ENCODE measurements at places on chromosomes 5 and 9.

DNA sequence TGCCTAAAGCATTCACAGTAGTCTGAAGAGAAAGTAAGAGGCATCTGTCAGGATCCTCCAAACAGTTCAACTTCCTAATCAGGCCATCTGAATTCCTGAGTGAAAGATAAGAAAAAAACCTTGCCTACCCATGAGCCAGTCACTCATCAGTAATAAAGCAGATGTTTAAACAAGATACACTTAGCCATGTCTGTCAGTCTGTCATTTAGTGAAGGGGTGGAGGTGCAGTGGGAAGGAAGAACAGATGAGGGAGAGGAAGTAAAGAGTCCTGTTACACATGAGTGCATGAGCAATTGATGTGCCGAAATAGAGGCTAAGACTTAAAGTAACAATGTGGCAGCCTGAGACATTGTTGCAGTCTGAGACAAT is 29.9 kb upstream of the DMRTA1 start:
- no peak for DNase-seq

DNA sequence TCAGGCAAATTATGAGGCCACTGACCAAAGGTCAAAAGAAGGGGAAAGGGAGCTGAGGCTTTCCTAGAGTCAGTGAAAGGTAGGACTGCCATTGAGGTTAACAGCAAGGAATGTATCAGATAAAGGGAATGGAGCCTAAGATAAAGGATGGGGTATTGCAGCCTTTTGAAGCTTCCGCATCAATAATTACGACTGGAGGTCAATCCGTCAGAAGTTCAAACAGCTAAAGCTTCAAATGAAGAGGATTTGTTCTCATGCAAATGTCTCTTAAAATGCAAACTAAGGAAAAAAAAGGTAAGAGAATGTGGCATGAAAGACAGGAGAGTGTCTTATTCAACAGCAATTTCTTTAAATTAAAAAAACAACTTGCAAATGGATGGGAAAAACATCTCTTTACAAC is 341.1 kb upstream of the RGMB start:
- no peak for DNase-seq

DNA sequence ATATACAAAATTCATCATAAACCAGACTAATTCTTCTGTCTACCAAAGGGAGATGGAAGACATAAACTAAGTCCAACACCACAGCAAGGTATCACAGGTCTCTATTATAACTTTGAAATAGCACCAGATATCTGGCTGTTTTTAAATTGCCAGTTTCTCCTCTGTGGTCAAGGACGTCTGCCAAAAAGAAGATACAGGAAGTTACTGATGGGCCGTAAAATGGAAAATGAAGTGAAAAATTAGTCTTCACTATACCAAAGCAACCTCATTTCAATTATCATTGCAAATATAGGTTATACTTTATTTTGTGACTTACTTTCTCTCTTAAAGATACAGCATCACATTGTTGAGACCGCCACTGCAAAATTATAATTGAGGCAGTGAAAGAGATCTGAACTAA is 225.5 kb downstream of the NDUFS4 start:
- no peak for DNase-seq

DNA sequence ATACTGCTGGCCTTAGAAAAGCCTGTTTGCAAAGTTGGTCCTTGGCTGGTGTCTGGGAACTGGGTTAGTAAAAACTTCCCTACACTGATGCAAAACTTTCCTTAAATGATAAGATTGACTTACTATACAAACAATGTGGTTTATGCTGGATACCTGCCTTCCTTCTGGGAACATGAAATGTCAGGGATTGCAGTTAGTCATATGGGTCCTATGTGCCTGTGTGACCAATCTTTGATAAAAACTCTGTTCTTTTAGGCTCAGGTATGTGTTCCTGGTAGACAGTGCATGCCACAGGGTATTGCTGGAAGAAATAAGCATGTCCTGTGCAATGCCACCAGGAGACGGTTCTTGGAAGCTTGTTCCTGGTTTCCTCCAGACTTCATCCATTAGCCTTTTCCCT is 173.3 kb downstream of the RMI1 start:
- no peak for DNase-seq

GRCh38 chr5:3027185-3027865 is 275.8 kb upstream of the IRX2 start:
- no peak for DNase-seq

DNA sequence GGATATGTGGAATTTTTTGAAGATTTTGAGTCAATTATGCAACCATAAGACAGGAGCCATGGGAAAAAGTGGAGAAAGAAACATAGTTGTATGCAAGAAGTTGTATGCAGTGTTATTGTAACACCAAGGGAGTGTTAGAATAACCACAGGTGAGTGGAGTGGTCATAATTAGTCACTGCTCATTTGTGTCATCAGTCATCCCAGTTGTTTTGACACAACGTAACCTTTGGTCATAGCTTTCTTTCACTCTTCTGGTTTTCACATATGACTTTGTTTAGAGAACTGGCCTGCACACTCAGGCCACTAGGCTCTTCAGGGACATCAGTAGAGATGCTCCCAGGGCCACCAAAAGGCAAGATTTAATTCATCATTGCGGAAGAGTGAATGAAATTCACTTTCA is 158.7 kb upstream of the HMHB1 start:
- DNase-seq: no peak

- DNase-seq: no peak
Observed at GRCh38 chr9:114114364-114114763, 15.3 kb upstream of the KIF12 start.

- no peak for DNase-seq
Observed at GRCh38 chr5:126124706-126125345, 298.4 kb upstream of the GRAMD2B start.

DNA sequence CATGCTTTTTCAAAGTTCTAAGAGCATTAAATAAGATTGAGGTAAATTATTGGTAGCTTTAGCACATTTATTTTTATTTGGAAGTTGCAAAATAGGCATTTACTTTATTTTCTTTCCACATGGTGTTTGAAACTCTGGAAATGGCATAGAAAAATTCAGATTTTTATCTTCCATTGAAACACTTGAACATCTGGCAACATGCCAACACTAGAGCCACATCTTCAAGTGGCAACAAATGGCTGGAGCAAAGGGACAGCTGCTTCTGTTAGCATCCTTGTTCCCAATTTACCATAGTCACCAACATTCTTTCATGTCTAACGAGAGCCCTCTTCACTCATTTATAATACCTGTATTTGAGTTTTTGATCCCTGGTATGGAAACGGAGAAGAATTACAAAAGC is 539.9 kb downstream of the ZNF608 start:
- no peak for DNase-seq

GRCh38 chr9:98977246-98977714 is 33.6 kb downstream of the COL15A1 start:
- no peak for DNase-seq

DNA sequence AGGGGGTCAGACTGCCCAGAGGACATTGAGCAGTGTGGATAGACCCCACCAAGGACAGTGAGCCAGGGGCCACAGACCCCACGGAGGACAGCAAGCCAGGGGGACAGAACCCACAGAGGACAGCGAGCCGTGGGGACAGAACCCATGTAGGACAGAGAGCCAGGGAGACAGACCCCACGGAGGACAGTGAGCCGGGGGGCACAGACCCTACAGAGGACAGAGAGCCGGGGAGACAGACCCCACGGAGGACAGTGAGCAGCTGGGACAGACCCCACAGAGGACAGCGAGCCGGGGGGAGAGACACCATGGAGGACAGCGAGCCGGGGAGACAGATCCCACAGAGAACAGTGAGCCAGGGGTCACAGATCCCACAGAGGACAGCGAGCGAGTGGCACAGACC is 3.4 kb upstream of the ZDHHC11 start:
- no peak for DNase-seq

- DNase-seq: peak; percentile 29
Observed at GRCh38 chr5:83474161-83474796, 2.7 kb downstream of the VCAN start.

DNA sequence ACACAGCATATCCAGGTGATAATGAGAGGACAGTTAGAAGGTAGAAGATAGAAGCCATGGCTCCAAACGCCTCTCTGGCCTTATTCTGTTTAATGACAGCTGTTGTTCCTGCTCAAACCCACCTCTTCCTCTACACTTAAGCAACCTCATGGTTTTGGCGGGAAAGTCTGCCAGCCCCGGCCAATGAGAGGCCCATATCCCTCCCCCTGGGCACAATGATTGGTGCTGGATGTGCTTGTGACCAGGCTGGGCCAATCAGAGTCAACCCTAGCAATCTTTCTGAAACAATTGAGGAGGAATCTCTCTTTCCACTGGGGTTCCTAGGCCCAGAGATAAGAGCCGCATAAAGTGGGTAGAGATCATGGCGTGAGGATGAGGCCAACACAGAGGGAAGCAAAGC is 4.8 kb upstream of the GFI1B start:
- DNase-seq: no peak

GRCh38 chr5:119353686-119354366 is 2.0 kb upstream of the TNFAIP8 start:
- no peak for DNase-seq
